CD4-positive, alpha-beta T cell (primary cell): ENCODE measurements at places on chromosomes 6 and 20.

GRCh38 chr6:52305411-52305810, 20.9 kb upstream of the MCM3 start:
- no peak for DNase-seq

DNA sequence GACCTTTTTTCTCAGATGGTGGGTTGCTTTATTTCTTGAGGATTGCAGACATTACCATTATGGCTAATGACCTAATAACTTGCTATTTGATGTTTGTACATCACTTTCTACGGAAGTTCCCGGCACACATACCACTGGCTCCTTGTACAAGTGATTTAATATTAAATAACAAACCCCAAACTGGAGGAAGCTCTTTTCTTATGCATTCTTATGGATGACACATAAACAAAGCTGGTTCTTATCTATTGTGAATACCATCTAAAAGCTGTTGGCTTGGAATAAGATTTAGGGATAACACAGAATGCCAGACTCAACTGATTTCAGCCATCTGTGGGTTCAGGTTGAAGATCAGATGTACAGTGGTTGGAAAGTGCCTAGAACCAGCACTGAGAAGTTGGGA, 272.6 kb downstream of the TSHZ2 start:
- no peak for DNase-seq

DNA sequence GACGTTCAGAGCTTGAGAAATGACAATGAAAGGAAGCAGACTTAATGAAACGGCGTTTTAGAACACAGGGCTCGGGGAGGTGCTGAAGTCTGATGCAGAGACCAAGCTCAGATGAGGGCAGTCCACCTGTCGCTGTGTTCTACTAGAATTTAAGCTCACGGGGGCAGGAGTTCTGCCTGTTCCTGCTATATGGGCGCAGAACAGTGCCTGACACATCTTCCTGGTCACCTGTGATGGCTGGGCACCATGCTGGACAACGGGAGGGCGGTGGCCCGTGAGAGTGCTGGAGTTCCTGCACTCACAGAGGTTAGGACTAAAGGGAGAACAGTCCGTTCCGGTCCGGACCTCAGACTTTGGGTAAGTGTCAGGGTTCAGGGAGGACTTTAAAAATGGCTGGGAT, 130.6 kb downstream of the ERMARD start:
- DNase-seq: no peak

GRCh38 chr20:8796088-8796660, 272.7 kb upstream of the PLCB4 start:
- DNase-seq: no peak

DNA sequence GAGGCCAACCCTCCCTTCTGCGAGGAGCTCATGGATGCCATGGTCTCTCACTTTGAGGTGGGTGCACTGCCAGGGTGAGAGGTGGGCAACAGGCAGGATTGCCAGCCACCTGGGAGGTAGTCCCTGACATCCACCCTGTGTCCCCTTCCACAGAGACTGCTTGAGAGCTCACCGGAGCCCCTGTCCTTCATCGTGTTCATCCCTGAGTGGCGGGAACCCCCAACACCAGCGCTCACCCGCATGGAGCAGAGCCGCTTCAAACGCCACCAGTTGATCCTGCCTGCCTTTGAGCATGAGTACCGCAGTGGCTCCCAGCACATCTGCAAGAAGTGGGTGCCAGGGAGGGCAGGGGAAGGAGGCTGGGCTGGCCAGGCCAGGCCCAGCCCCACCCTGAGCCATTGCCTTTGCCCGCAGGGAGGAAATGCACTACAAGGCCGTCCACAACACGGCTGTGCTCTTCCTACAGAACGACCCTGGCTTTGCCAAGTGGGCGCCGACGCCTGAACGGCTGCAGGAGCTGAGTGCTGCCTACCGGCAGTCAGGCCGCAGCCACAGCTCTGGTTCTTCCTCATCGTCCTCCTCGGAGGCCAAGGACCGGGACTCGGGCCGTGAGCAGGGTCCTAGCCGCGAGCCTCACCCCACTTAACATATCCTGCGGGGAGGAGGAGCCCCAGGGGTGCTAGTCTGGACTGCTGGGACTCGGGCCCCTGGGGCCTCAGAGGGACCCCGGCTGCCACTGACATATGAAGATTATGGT, 12.8 kb downstream of the PCIF1 start:
- DNase-seq: no peak

- peak; percentile 47 for DNase-seq
Measured at GRCh38 chr20:3744806-3745685, 12.6 kb downstream of the HSPA12B start.

DNA sequence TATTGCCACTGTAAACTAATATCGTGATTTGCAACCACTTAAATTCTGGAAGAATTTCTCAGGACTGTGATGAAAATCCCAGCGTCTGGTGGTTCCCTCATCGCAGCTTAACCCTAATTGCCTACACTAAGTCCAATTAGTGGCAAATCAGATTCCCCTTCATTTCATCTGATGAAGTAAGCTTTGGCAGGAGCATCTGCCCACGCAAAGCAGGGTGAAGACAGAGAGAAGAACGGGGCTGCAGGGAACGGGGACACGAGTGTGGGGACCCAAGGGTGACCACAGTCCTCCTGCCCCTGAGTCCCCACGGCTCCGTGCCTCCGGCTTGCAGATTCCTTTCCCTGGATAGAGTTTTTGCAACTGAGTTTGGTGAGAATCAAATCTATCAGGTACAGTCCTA, 159.5 kb downstream of the LY86 start:
- no peak for DNase-seq

GRCh38 chr6:14200047-14200446, 82.5 kb downstream of the CD83 start:
- no peak for DNase-seq

DNA sequence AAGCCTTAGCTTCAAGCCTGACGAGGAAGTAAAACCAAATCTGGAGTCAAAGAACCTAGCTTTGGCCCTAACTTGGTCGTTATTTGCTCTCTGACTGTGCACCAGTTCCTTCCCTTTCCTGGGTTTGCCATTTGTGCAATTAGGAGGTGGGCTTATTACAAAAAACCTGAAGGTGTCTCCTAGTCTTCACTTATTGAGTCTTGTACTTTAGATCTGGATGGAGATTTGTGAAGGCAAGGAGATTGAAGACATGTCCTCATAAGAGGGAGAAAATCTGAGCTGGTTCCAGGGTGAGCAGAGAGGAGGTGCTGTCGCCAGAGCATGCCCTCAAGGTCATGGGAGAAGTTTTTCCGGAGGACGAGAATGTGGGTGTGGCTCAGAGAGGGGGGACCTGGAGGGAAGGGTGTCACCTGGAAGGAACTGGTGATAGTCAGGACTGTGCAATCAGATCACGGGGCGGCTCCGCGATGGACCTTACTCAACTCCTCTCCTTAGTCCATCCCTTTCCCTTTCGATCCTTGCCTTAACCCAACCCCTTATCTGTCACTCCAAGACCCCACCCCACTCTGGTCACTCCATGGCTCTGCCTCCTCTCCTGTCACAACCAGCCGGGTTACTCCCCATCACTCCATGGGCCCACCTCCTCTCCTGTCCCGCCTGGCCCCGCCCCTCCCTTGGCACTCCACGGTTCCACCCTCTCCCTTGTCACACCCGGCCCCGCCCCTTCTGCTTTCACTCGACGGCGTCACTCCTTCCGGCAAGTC, 588 bp upstream of the ACSS2 start:
- no peak for DNase-seq

- DNase-seq: no peak
Measured at GRCh38 chr6:81999270-81999669, 246.8 kb upstream of the TENT5A start.

DNA sequence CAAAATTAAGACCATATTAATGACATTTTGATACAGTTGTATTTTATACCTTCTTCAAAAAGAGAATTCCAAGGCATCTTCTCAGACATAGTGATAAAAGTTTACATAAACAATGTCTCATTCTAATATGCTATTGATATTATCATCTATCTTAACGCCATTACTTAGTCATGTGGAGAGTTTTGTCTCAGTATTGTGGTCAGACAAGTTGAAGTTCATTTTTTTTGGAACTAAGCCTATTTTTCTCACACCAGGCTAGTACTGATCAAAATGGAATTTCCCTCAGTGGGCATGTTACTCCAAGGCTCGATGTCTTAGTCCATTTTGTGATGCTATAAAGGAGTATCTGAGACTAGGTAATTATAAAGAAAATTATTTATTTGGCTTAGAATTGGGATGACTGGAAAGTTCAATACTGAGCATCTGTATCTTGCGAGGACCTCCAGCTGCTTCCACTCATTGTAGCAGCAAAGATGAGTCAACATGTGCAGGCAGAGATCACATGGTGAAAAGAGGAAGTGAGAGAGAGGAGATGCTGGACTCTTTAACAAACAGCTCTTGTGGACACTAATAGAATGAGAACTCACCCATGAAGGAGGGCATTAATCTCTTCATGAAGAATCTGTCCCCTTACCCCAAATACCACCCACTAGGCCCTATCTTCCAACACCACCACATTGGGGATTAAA, 825.5 kb upstream of the MANEA start:
- no peak for DNase-seq

- DNase-seq: no peak
Measured at GRCh38 chr6:130466052-130466747, 100.4 kb downstream of the TMEM200A start.

DNA sequence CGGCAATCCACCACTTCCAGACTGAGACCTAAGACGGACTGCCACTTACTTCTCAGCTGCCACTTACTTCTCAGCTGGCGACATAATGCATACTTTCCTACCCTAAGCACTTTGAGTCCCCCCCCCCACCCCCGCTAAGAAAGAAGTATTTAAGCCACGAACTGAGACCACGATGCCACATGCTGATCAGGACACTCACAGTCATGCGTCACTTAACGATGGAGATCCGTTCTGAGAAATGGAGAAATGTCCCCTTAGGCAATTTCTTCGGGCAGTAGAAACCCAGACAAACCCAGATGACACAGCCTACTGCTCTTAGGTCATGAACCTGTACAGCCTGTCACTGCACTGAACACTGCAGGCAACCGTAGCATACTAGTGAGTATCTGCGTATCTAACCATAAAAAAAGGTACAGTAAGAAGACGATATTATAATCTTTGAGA, 690 bp downstream of the IFNGR1 start:
- DNase-seq: no peak

DNA sequence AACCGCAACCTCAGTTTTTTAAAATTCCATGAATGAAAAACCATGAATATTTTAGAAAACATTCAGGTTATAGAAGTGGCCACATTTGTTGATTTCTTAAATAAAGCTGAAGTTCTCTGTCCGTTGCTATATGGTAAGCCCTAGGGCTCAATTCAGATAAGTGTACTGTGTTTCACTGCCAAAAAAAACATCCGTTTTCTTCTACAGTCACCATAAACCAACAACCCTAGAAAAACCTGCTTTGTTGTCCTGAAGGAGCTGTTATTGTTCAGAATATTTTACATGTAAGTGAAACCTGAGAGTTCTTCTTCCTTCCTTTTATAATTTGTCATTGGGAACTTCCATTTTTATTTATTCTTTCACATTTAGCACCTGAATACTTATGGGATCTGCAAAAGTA, 274.1 kb downstream of the TFAP2A start:
- DNase-seq: no peak

DNA sequence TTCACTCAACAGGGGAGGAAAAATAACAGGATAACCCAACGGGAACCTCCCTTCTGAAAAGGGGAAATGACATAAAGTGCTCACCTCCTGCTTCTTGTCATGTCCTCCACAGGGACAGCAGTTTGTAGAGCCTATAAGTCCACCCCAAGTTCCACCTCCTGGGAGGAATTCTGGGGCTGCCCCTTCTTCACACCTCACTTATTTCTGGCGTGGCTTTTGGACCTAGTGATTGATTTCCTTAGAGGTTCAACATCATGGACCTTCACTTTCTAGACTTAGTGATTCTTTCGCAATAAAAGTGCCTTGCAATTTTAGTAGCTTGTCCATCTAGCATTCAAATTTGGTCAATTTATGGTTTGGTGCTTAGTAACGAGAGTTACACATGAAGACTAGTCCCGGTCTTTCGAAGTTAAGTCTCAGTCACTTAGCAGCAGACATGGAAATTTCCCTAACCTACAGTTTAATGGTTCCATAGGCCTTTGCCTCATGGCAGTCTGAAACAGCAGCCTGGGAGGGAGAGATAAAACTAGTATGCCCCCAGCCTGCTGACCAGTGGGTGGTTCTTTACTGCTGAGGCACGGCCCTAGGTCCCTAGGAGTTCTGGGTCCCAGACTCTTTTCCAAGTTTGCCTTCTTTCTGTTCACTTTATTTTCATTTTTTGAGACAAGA, 59.2 kb upstream of the CDKAL1 start:
- DNase-seq: no peak

DNA sequence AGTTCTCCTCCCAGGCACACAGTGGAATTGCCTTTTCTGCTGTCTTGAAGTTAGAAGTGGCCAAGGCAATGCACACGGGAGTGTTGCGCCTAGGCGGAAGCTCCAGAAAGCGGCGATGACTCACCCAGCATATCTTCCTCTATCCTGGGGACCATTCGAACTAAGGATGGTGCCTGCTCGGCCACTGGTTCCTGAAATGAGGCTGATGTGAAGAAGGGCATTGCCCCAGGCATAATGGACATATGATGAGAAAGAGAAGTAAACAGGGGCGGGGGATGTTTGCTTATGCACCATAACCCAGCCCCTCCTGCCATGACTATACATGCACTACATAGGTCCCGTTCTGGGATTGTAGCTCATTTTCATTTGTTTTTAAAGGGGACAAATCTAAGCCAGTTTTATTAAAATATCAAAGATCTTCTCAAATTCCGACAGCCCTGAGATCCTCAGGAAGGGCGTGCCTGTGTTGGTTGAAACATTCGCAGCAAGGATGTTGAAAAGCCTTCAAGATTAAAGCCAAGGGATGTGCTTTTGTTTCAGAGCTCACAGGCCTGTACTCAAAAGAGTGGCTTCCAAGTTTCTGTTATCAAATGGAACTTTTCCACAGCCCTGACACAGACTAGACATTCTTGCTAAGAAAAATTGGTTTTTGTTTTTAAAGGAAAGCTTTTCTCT, 218.5 kb downstream of the LY86 start:
- peak; percentile 79 for DNase-seq

DNA sequence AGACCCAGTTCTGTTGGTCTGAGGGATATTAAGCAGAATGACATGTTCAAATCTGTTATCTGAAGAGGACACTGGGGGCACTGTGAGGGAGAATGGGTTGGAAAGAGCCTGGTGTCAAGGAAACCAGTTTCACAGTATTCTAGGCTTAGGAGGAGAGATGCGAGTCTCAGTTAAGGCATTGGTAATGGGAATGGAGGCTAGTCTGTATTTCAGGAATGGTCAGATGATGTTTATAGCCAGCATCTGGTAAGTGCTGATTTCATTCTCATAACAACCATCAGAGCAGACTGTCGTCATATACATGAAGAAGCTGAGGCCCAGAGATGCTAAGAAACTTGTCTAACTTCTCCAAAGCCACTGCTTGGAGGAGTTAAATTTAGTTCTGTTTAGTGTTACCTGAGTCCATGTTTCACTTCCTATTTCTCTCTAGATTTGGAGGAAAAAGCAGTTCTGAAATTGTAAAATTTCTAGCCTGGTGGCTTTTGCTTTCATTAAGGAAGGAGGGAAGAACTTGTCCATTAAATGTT, 242.0 kb downstream of the ARID1B start:
- no peak for DNase-seq

DNA sequence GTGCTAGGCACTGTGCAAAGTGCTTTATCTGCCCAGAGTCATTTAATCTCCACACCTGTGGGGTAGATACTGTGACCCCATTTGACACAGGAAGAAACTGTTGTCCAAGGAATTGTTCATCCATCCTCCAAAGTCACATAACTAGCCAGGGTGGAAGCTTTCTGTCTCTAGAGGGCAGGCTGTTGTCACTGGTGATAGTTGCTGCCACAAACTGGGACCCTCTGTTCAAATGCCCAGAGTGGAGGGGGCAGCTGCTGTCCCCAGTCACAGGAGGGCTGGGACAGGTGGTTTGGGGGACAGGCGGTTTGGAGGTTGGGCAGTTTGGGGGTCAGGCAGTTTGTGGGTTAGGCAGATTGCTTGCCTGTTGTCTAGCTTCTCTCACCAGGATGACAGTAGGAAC, 16.1 kb upstream of the TMEM242 start:
- no peak for DNase-seq
